ENCODE measurements at places on chromosomes 13 and 19.

GRCh38 chr19:38503077-38503410, 69.6 kb downstream of the RYR1 start:
- DNase-seq: no peak

GRCh38 chr19:51524666-51525264, 6.7 kb downstream of the SIGLEC6 start:
- no peak for DNase-seq

DNA sequence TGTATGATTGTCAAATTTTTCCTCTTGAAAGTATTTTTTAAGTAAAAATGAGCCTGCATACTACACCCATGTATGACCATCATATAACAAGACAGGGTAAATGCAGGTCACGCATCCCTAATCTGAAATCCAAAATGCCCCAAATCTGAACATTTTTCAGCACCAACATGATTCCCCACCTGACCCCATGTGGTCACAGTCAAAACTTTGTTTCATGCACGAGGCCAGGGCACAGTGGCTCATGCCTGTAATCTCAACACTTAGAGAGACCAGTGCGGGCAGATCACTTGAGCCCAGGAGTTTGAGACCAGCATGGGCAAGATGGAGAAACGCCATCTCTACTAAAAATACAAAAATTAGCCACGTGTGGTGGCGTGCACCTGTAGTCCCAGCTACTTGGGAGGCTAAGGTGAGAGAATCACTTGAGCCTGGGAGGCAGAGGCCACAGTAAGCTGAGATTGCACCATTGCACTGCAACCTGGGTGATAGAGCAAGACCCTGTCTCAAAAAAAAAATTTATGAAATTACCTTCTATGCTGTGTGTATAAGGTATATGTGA, 63.7 kb upstream of the NPAS1 start:
- no peak for DNase-seq

- no peak for DNase-seq
Observed at GRCh38 chr13:31947506-31947905, 84.1 kb upstream of the FRY start.

GRCh38 chr13:98389319-98389718, 187.6 kb downstream of the STK24 start:
- DNase-seq: no peak

- DNase-seq: peak; percentile 10
Observed at GRCh38 chr13:52809310-52809769, 39.1 kb downstream of the PCDH8 start.

GRCh38 chr19:50383001-50383851, 921 bp upstream of the POLD1 start:
- DNase-seq: no peak
